Tibial nerve (tissue), 4 donors: ENCODE measurements at places on chromosomes 16 and 17. TPM values are rescaled to one million over a fixed set of nuclear protein-coding genes. Genes with fewer than 3 reads are reported as not detected.

GRCh38 chr17:55023626-55024025 is 55.1 kb downstream of the STXBP4 start:
- DNase-seq: no peak

The ABCA10 gene
- 78.7 TPM for total RNA-seq

- DNase-seq: no peak
These were observed 22.1 kb upstream of the SPNS2 start for GRCh38 chr17:4476511-4477070.

GRCh38 chr16:25888868-25889267 is 197.1 kb downstream of the HS3ST4 start:
- no peak for DNase-seq

DNA sequence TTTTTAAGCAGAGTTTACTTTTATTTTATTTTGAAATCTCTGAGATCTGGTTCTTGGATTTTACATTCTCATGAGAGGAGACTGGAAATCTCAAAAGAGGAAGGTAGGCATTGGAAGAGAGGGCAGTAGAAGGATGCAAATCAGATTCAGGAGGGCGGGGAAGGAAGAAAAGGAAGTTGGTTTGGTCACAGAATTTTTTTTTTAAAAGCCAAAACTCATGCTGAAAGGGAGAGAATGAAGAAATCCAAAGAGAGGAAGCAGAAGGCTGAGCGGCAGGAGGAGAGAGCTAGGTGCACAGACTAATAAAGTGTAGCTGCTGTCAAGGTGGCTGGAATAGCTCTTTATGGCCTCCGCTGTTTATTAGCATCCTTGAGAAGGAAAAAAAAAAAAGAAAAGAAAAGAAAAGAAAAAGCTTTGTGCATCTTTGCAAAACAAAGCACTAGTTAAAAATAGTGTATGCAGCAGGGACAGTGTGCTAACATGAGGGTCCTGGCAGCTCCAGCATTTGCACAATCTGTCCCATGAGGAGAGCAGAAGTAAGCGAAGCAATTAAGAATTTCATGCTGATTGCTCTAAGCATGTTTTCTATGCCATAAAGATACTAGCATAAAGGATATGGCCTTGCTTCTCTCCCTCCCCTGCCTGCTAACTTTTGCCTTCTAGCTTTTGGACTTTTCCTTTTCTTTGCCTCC is 194.2 kb downstream of the ZFHX3 start:
- DNase-seq: no peak

DNA sequence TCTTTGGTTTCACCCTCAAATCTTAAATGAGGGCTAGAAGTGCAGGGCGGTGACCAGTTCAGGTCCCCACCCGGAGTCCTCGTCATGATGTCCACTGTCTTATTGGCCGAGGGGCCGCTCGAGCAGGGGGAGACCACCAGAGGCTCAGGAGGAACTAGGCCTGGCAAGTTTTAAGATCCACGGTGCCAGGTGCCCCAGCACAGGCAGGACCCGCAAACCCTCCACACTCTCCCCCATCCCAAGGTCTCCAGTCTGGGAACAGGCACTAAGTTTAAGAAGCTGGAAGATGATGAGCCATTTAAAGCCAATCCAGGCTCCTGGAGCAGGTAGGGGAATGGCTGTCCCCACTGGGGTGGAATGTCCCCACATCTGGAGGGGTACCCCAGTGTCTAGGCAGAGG is 4.1 kb downstream of the DLX3 start:
- DNase-seq: no peak

GRCh38 chr16:81694494-81695280 is 84.4 kb upstream of the PLCG2 start:
- no peak for DNase-seq

GRCh38 chr16:52529226-52529625 is 17.7 kb downstream of the TOX3 start:
- no peak for DNase-seq

DNA sequence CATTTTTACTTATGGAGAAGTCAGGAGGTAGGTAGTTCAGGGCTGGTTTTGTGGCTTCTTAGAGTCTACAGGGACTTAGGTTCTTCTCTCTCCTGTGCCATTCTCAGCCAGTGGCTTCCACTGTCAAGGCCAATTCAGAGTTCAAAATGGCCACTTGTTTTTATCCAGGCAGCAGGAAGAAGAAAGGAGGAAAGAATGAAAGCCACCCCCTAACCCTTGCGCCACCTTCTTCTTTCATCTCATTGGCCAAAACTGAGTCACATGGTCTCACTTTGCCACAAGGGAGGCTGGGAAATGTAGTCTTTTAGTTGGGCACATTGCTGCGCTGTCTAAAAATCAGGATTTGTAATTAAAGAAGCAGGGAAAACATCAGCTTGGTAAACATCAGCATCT is 60.8 kb upstream of the MED9 start:
- DNase-seq: no peak
